T-helper 22 cell (primary cell): ENCODE measurements at places on chromosomes 5 and 9.

DNA sequence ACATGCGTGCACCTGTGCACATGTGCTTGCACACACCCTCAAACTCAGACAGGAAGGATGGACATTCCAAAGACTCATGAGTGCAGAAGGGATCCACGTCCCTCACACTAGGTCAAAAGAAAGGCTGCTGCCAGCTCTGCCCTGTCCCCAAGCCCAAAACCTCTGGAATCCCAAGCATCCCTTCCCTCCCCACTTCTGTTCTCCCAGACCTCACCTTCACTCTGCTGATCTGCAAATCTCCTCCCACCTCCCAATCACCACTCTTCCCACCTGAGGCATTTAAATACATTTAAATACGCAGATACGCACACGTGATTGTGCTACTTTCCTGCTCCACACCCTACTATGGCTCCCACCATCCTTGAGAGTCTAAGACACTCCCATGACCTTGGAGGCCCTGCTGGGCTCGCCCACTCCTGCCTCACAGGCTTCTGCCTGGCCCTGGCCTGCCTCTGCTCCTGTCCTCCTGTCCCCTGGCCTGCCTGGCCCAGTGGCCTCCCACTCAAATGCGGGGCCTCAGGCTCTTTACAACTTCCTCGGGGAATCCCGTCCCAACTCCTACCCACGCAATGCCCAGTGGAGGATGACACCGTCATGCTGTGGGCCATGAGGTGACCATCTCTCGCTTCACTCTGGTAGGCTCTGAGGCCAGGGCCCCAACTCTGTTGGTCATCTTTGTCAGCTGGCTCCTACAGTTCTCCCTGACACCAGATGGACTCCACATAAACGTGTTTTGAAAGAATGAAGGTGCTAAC, 478.4 kb upstream of the DAP start:
- no peak for DNase-seq

- DNase-seq = no peak
Observed at GRCh38 chr9:126788634-126789349, 16.0 kb upstream of the ZBTB43 start.

- DNase-seq = no peak
Observed at GRCh38 chr9:79694208-79694607, 122.4 kb downstream of the TLE4 start.

- DNase-seq = no peak
Observed at GRCh38 chr5:168679515-168679920, 100.3 kb upstream of the PANK3 start.

- DNase-seq = no peak
Observed at GRCh38 chr5:111737716-111738115, 19.3 kb downstream of the NREP start.

DNA sequence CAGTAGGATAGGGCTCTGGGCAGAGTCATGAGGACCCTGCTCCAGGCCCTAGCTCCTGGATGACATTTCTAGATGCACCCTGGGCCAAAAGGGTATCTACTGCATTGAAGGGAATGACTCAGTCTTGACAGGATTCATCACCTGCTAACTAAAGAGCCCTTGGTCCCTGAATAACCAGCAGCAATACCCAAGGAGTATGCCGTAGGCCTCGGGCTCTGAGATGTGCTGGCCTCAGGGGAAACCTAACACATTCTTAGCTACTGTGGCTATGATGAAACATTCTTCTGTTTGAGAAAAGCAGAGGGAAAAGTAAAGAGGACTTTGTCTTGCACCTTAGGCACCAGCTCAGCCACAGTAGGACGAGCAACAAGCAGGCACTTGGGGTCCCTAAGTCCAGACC, 89.5 kb upstream of the SLC1A1 start:
- DNase-seq = no peak

- no peak for DNase-seq
Observed at GRCh38 chr5:141040093-141040770, 10.9 kb upstream of the PCDHB1 start.

- DNase-seq = no peak
Observed at GRCh38 chr5:78560000-78560855, 88.3 kb downstream of the LHFPL2 start.

DNA sequence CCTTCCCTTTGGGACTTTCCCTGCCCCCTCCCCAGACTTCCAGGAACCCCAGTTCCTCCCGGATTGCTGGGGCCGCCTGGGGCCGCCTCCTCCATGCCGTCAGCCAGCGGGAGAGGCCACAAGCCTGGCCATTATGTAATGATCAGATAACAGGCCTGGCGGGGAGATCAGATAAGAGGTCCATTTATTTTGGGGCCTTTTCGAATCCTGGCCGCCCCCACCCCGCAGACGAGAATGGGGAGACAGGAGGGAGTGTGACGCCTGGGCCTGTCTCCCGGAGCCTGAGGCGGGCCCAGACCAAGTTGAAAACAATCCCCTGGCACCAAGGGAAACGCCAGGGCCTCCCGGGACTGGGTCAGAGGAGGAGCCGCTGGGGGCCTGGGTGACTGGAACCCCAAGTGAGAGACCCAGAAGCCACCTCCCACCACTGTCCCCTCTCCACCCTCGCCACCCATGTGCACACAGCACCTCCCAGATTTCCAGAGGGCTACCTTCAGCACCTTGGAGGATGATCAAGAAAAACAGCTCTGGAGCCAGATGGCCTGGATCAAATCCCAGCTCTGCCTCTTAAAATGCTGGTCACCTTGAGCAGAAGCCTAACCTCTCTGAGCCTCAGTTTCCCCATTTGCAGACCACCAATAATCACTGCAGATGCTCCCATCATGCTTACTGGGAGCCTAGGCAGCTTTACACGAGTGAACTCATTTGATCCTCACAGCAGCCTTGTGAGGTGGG, 7.8 kb downstream of the ENG start:
- no peak for DNase-seq
